ENCODE measurements at places on chromosomes 7 and 10.

DNA sequence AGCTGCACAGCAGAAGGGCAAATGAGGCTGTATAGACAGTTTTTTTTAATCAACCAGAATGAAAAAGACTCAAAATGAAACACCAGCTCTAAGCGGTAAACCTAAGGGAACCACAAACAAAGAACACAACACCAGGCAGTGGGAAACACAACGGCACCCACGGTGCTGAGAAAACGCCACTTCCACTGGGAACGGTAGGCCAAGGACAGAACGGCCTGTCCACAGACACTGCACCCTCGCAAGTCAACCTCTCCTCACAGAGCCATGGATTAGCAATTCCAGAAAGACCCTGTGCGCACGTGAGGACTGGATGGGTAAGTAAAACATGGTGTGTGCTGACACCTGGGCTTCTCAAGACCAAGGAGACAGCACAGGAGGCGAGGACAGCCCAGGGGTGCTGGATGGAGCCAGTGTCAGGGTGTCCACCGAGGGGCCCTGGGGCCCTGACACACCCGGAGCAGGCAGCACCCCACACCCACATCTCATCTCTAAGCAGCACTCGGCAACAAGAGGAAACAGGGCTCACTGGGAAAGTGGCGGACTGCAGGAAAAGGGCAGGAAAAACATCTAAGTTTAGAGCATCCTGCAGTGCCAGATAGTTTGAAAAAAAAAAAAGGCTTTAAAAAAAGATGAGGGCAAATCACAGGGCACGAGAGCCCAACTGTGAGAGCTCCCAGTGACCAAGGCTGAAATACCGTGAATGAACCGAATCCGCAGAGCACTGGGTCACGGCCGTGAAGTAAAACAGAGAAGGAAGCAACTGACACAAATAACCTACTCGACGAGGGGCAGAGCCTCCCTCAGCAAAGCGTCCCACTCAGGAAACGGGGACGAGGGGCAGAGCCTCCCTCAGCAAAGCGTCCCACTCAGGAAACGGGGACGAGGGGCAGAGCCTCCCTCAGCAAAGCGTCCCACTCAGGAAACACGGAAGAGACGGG, 120.2 kb downstream of the MAD1L1 start:
- no peak for DNase-seq

DNA sequence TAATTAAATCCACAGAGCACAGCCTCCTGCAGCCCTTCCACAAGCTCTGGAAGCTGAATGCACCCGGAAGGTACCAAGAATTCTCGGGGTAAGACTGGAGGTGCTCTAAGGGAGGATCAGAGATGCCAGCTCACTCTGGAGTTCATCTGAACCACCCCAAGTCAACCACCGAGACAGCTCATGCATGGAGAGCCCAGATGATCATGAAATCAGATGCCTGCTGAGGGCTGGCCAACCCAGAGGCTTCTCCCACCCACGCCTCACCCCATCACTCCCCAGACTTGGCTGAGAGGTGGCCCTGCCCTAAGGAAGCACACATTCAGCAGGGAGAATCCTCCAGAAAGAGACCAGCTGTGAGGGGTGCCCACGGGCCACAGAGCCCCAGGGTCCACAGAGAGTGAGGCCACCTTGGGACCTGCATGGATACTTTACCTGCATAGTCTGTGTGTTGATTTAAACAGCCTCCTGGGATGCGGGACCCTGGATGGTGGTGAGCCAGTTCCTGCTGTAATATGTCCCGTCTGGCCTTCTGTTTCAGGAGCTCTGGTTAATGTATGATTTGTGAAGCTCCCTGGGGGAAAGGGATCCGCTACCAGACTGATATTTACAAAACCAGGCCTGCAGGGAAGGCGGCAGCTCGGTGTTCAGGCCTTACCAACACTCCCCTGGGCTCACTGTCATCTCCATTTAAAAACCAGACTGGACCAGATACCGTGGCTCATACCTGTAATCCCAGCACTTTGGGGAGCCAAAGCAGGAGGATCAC, 64.9 kb downstream of the INSIG1 start:
- no peak for DNase-seq

- no peak for DNase-seq
Observed at GRCh38 chr7:94648731-94649130, 7.2 kb downstream of the SGCE start.

DNA sequence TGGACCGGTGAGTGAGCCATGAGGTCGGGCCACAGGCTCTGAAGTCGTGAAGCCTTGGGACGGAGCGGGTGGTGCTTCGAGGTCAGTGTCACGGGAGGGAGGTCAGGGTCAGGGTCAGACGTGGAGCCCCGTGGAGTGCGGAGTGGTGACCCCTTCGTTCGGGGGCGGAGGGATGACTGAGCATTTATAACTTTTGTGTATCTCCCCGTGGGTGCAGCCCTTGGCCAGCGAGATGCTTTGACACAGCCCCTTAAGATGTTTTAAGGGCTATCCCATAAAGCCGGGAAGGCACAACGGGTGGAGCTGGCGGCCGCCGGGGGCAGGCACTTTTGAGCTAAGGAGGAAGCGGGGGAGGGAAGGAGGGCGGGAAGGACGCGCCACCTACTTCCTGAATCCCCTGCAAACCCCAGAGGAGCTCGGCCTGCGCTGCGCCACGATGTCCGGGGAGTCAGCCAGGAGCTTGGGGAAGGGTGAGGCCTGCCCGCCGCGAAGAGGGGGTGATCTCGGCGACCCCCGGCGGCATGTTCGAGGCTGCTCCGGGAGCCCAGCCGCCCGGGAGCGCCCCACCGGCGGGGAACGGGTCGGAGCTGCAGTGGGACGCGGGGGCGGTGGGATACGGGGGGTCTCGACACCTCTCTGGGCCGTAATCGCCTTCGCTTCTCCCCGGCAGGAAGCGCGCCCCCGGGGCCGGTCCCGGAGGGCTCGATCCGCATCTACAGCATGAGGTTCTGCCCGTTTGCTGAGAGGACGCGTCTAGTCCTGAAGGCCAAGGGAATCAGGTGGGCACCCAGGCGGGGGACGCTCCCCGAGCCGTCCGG, at the start of gene GSTO1:
Gene GSTO1, plus strand, starts transcription at position 400 of the 818 bp plus-strand sequence. Its CDS starts 37 bp downstream, at position 437.
- DNase-seq: no peak

GRCh38 chr10:131513901-131514300, 202.4 kb upstream of the TCERG1L start:
- DNase-seq: no peak

GRCh38 chr7:131653418-131654248, 97.2 kb upstream of the PODXL start:
- DNase-seq: no peak

GRCh38 chr7:138564365-138564764, 104.3 kb downstream of the TRIM24 start:
- DNase-seq: no peak

Data from T-cell (primary cell).